ENCODE measurements at places on chromosomes 13 and 19. TPM values are rescaled to one million over a fixed set of nuclear protein-coding genes. Genes with fewer than 3 reads are reported as not detected.

DNA sequence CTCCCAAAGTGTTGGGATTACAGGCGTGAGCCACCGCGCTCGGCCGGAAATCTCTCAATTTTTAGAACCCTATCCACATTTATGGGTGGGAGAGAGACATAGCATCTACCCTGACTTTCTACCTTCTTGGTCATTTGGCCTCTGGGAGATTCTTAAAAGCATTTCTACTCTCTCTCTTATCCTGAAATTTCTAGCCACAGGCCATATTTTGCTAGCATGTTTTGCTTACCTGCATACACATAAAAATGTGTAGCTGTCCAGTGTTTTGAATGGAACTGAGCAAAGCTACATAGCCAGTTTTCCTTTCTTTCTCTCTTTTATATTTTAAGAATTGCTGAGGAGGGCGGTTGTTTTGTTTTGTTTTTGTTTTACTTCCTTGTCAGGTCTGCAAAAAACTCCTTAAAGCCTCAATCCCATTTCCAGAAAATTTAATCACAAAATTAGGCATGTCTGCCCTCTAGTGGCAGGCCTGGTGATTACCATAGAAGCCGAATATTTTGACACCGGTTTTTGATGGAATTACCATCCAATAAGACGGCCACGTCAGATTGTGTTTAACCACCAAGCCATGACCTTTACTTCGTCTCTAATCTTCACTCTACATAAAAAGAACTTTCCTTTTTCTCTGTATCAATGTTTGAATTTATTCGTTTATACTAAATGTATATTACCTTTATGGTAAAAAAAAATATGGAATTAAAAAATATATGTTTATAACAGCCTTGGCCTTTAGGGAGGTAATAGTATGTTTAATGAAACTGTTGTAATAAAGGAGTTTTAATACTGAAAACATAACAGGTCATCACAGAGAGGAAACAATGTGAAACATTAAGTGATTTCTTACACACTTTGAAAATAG is 34.4 kb upstream of the OXGR1 start:
- DNase-seq, result peak; percentile 62

- DNase-seq, result peak; percentile 10
Measured at GRCh38 chr13:99218545-99218944, 17.9 kb downstream of the UBAC2 start.

DNA sequence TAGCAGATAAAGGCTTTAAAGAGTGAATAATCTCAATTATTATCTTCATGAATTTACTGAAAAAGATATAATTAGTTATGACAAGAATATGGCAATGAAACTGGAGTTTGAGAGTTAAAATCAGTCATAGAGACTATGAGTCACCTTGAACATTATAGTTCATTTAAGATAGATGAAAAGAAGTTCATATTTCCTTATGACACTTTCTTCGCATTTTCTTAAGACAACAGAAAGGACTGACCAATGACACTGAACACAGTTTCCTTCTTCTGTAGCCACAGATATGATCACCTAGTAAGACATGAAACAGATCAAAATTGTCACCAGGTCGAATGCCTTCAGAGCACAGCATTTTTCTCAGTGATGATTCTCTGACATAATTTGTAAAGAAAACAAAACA is 202.1 kb downstream of the KLF12 start:
- no peak for DNase-seq

DNA sequence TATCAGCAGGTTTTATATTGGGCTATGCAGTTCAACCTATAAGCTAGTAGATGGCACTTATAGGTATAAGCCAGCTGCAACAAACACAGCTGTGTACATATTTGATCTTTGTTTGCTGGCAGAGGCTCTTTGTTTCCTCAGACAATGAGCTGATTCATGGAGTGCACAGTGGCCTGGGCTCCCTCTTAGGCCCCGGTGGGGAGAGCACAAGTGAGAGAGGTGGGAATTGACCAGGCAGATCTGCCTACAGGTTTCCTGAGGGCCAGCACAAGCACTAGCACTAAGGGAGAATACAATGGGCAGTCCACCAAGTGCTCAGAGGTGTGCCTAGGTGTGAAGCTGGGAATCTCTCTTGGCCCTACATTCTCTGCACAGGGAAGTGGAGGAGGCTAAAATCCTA is 1390.7 kb downstream of the SLITRK5 start:
- DNase-seq, result no peak

DNA sequence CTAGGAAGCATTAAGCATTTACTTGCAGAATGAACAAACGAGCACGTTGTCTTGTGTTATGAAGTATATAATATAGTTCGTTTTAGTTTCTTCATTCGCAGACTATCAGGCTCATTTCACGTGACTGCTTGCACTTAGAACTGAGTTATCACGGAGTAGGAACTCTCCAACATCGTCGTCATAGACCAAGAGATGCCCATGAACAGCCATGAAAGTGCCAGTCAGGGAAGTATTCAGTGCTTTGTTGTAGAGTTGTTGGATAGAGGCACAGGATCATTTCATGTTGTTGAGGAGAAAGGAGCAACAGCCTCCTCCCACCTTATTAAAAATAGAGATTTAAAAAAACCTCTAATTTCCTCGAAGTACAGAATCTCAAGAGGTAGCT is 977 bp upstream of the IL17D start:
- peak; percentile 26 for DNase-seq

DNA sequence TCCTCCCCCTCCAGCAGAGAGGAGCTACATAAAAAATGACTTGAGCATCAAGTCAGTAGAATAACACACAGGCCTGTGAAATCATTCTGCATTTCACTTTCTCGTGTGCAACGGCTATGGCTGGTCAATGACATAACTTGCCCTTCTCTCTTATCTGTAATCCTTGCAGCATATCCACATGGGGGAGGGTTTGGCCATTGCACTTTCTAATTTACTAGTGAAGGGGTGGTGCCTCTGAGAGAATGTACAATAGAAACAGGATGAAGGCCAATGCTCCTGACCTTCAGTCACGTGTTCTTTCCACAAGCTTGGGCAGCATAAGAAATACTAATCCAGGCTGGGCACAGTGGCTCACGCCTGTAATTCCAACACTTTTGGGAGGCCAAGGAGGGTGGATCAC is 641.0 kb upstream of the ARGLU1 start:
- DNase-seq, result peak; percentile 1

DNA sequence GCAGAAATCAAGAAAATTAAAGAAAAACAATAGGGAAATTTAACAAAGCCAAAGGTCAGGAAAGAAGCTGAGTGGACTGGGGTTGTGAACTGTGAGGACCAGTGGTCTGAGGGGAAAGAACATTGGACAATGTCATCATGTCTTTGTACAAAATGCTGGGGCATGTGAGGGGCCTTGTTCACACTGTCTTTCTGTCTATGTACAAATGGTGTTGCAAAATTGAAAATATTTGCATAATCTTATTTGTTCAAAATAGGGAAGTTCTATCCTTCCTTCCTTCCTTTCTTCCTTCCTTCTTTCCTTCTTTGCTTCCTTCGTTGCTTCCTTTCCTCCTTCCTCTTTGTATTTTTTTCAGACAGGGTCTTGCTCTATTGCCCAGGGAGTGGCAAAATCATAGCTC is 79.2 kb upstream of the SCEL start:
- DNase-seq, result no peak

- DNase-seq, result no peak
Measured at GRCh38 chr13:27504128-27504867, 53.9 kb upstream of the MTIF3 start.

- peak; percentile 52 for DNase-seq
Measured at GRCh38 chr19:29878973-29879654, 62.9 kb upstream of the URI1 start.

DNA sequence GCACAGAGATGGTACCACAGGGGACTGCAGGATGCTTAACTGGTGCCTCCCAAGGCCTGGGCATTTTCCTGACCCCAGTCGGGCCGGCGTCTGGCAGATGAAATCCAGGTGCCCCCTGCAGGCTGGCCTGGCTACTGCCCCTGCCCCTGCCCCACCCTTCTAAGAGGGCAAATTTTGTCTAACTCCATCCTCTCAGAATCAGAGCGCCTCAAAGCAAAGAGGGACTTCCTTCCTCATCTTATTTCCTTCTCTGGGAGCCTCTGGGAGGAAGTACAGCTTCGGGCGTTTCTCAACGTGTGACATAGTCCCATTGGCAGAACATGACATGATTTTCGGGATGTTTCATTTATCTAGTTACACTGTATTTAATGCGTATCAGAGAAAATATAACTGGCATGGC is 2.7 kb downstream of the PRKACA start:
- no peak for DNase-seq

GRCh38 chr13:104021806-104022397 is 955.7 kb upstream of the SLC10A2 start:
- no peak for DNase-seq

DNA sequence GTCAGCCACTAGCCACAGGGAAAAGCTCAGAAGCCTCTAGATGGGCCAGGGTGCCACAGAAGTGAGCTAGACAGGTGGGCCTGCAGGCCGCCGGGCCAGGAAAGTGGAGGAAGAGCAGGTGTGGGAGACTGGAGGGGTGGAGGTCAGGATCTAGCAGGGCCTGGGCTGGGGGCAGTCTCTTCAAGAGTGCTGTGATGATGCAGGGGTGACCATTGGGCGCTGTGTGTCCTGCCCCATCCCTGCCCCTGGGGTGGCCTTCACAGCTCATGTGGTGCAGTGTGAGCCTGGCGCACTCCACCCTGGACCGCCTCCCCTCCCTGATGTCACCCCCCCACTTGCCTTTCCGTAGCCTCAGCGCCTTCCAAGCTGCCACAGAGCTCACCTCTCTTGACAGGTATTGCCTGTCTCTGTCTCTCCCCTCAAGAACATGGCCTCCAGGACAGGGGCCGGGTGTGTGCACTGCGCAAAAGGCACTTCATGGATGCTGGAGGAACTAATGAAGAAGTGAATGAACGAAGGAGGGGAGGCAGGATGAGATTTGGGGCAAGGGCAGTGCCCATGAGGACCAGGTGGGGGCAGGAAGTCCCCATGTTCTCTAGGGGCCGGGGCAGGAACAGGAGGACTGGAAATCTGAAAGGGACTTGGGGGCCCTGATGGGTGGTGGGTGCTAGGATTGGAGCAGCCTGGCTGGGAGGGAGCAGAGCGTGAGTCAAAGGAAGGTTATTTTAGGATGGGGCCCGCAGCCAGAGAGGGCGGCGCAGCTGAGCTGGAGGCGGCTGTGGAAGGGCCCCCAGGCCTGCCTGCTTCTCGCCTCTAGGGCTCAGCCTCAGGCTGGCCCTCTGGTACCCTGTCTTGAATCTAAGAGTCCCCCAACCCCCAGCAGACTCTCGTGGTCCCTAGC is 6.6 kb downstream of the SSBP4 start:
- peak; percentile 66 for DNase-seq

GRCh38 chr19:35011737-35012682 is 11.9 kb downstream of the GRAMD1A start:
- DNase-seq, result no peak

DNA sequence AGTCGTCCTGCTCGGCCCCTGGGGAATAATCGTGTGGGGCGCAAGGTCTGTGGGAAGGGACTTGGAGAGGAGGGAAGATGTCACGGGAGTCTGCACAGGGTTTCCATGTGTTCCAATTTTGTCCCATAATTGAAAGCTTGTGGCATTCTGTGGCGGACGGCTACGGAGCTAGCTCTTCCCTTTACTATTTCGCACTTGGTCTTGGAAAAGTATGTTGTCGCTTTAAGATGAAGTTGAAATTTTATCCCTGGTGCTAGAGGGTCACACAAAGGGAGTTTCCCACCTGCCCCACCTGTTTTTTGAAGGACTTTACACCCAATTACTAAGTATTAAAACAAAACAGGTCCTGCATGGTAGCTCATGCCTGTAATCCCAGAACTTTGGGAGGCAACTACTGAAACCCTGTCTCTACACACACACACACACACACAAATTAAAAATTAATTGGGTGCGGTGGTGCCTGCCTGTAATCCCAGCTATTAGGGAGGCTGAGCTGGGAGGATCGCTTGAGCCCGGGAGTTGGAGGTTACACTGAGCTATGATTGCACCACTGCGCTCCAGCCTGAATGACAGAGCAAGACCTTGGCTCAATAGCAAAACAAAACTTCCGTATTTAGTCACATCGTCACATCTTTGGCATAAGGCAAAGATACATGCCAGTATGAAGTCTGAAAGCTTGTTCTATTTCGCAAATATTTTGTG is 967 bp upstream of the TPT1 start:
- peak; percentile 75 for DNase-seq

- no peak for DNase-seq
Measured at GRCh38 chr13:71067165-71067815, 799.7 kb downstream of the DACH1 start.

GRCh38 chr13:27347211-27347772 is 76.7 kb downstream of the RASL11A start:
- DNase-seq, result no peak

- no peak for DNase-seq
Measured at GRCh38 chr13:112809332-112810315, 119.8 kb downstream of the ATP11A start.

DNA sequence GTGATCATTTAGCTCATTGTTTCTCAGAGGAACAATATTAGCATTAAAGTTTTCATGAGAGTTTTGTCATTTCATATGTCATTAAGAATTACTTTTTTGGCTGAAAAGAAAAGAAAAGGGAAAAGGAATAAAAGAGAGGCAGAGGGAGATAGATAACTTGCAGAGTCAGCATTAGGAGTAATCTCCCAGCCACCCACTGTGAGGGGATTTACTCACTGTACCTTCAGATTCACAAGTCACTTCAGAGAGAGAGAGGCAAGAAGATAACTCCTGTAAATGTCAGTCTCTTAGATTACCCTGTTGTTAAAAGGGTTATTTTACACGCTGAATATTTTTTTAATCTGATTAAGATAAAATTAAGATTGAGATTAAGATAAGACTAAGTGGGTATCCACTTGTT is 125.2 kb downstream of the POU4F1 start:
- no peak for DNase-seq

GRCh38 chr13:98405107-98405571 is 171.8 kb downstream of the STK24 start:
- peak; percentile 32 for DNase-seq

The PTPRS gene
- total RNA-seq, result 126 TPM

The HTR2A gene
- 6.0 TPM for total RNA-seq

The BCAM gene
- total RNA-seq, result 24.2 TPM

The ZNF222 gene
- 7.9 TPM for total RNA-seq

The CD209 gene
- total RNA-seq, result not detected

The WDR62 gene
- 10.1 TPM for total RNA-seq

The CNFN gene
- not detected for total RNA-seq

The KLK3 gene
- not detected for total RNA-seq

The SIGLEC8 gene
- not detected for total RNA-seq

The ZNF132 gene
- total RNA-seq, result 10.8 TPM

The ZNF536 gene
- 0.33 TPM for total RNA-seq

The VSTM2B gene
- not detected for total RNA-seq

The LRRC63 gene
- 0.41 TPM for total RNA-seq

The SOHLH2 gene
- total RNA-seq, result 1.7 TPM

The CHST8 gene
- total RNA-seq, result not detected

The ADPRHL1 gene
- 2.8 TPM for total RNA-seq

The TOMM40 gene
- total RNA-seq, result 8.7 TPM

The NUFIP1 gene
- 4.5 TPM for total RNA-seq
